ENCODE measurements at places on chromosomes 12 and 14.

GRCh38 chr14:71620401-71620800, 311.8 kb upstream of the RGS6 start:
- no peak for DNase-seq

- no peak for DNase-seq
These were observed 444.6 kb downstream of the RAD51B start for GRCh38 chr14:68264260-68264569.

GRCh38 chr12:86727160-86727559, 471.0 kb upstream of the MGAT4C start:
- no peak for DNase-seq

GRCh38 chr12:53603196-53603595, 23.0 kb downstream of the ATF7 start:
- DNase-seq, result no peak

- DNase-seq, result no peak
These were observed 8.6 kb downstream of the ATF1 start for GRCh38 chr12:50772470-50772869.

DNA sequence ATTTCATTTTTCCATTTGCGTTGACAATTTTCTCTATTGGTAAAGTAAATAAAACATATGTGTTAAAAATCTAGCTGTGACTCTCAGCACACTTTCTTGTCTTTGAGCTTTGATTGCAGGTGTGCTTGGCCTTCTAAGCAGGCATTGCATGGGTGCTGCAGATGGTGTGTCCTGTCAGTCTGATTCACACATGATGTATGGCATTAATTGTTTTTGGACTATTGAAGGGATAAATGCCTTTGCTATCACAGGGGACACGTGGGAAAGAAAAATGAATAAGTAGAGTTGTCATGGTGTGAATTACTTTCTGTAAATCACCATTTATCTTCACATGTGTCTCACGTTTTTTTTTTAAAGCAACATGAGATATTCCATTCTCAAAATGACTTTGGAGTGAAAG, 211.3 kb upstream of the NAV3 start:
- no peak for DNase-seq

GRCh38 chr14:64937821-64938193, 4.7 kb downstream of the GPX2 start:
- DNase-seq, result no peak

DNA sequence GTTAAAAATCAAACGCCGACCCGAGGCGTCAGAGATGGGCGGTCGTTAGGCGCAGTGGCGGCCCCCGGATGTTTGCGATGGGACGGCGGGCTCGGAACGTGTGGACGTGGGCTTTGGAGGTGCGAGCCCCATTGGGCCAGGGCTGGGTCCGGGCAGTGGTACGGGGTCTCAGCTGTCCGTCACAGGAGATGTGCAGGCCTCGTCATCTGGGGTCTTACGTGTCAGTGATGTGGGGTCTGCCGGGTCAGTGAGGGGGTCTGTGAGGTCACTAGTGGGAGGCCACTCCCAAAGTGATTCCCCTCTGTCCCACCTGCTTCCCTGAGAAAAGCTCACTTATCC, 21.6 kb upstream of the CHFR start:
- no peak for DNase-seq

DNA sequence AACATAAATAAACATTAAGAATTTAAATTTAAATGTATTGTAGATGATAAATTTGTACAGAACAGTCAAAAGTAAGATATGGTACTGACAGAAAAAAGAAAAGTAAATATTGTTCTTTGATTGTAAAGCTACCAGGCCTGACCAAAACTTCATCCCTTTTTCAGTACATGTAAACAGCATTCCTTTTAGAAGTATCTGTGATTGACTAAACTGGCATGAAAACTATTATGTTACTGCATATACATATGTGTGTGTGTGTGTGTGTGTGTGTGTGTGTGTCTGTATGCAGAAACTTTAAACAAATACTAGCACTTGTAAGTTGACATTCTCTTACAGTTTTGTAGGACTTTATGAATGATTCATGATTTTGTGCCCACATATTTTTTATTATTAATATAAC, 270.9 kb downstream of the C12orf50 start:
- no peak for DNase-seq

DNA sequence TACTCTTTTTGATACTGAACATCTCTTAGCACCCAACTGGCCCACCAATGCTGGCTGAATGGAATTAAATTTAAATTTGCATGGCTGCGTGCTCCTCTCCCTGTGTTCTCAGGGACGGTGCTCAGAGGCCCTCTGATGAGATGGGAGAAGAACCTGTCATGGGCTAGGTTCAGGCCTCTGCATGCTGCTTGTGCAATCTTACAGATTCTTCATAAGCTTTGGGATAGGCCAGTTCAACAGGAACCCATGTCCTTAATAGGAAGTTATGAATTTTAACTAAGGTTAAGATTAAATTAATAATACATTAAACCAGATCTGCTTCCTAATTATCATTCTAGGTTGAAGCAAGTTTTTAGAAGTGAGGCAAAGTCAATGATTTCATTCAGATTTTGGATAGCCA, 119.7 kb upstream of the LRIG3 start:
- DNase-seq, result no peak

GRCh38 chr14:75213172-75213571, 36.8 kb upstream of the TMED10 start:
- DNase-seq, result no peak

DNA sequence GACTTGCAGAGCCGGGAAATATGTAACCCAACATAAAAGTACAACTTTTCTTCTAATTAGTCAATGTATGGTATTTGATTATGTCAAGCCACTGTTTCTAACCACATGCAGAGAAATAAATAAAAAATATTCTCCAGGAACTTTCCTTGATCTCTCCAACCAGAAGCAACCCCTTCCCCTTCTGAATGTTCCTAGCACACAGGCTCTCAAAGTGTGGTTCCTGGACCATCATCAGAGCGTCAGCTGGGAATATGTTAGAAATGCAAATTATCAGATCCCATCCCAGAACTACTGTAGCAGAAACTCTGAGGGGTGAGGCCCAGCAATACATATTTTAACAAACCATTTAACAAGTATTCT, 21.0 kb upstream of the ITPR2 start:
- DNase-seq, result no peak

DNA sequence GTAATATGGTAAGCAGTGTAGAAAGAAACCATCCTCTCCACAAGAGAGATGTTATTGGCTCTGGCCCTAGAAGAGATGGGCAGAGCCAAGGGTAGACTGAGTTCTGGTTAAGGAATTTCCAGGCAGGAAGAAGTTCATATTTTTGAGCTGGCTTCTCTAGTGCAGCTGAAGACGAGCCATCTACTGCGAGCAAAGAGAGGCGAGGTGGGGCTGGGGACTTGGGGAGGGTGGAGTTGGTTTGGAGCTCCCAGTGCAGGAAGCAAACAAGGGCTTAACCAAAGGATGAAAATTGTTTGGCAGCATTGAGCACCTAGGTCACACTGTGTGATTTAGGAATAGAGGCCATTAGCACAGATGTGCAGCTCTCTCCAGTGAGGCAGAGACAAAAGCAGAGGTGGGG, 239.6 kb downstream of the ZFP36L1 start:
- no peak for DNase-seq

GRCh38 chr12:98224584-98225221, 290.7 kb upstream of the TMPO start:
- DNase-seq, result no peak

DNA sequence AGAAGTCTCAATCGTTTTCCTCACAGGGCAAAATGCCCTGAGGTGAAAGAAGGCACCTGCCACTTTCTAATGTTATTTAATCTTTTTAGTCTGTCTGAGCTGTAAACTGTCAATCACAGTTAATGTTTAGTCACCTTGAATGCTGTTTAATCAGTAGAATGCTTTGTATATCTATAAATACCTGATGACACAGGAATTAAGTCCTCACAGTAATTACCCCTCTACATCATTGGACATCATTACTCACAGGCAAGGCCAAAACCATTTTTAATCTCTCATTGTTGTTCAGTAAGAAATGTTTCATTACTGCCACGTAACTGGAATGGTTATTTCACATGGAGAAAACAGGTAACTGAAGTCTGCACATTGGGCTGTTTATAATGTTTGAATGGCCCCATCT, 178.8 kb downstream of the EXOC5 start:
- DNase-seq, result no peak

DNA sequence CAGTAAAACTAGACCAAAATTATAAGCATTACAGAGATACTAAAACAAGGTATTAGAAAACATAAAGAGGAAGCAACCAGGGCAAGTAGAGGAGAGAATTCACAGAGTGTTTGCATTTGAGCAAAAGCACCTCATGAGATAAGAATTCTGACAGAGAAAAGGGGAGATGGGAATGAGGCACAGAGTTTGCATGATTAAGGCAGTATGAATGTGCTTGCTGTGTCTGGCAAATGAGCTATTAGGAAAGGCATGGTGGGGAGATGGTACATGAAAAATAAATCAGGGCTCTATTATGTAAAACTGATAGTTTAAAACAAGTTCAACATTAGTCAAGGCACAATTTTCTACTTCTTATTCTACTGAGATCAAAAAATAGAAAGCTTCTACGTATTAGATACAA, 23.1 kb downstream of the GARIN6 start:
- DNase-seq, result no peak

DNA sequence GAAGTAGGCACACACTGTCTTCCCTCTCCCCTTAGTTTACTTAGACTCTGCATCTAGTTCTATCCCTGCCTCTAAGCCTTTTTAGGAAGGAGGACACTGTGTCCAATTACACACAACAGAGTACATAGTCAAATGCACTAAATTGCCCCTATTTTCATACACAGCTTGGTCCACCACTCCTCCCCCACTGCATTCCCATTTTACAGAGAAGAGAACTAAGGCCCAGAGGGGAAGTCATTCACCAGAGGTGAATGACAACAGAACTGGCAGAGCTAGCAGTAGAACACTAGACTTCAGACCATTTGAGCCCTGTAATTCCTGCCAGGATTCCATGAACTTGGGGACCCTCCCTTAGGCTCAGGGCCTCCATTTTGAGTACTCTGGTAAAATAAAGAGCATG, 1.1 kb upstream of the JPH4 start:
- DNase-seq, result no peak

- no peak for DNase-seq
These were observed 92.7 kb downstream of the B4GALNT3 start for GRCh38 chr12:552466-552865.

- no peak for DNase-seq
These were observed 139.3 kb downstream of the CALM1 start for GRCh38 chr14:90536092-90536491.

- DNase-seq, result no peak
These were observed 50.9 kb upstream of the PPFIA2 start for GRCh38 chr12:81809829-81810595.

GRCh38 chr14:99177886-99178835, 93.8 kb downstream of the BCL11B start:
- DNase-seq, result no peak

DNA sequence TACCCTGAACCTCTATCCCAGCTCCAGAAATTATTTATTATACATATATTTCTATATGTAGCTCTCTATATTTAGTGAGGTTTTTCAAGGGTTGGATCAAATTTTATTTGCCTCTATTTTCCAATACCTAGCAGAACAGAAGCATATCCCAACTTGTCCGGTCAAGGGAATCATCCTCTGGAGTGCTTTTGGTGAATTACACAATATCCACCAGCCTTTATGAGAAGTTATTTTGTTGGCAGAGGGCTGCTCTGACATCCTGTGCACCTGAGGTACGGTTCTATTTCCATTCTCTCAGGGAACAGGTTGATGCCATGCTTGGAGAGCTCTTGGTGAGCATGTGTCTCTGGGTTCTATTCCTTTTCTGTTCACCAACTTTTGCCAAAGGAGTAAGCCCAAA, 1056.4 kb downstream of the GALC start:
- no peak for DNase-seq

- DNase-seq, result no peak
These were observed 154.8 kb downstream of the PAX9 start for GRCh38 chr14:36816481-36816880.

Measured in bone marrow (tissue), 2 donors.